Breast epithelium (tissue), 4 donors: ENCODE measurements at places on chromosomes 6 and 20.

DNA sequence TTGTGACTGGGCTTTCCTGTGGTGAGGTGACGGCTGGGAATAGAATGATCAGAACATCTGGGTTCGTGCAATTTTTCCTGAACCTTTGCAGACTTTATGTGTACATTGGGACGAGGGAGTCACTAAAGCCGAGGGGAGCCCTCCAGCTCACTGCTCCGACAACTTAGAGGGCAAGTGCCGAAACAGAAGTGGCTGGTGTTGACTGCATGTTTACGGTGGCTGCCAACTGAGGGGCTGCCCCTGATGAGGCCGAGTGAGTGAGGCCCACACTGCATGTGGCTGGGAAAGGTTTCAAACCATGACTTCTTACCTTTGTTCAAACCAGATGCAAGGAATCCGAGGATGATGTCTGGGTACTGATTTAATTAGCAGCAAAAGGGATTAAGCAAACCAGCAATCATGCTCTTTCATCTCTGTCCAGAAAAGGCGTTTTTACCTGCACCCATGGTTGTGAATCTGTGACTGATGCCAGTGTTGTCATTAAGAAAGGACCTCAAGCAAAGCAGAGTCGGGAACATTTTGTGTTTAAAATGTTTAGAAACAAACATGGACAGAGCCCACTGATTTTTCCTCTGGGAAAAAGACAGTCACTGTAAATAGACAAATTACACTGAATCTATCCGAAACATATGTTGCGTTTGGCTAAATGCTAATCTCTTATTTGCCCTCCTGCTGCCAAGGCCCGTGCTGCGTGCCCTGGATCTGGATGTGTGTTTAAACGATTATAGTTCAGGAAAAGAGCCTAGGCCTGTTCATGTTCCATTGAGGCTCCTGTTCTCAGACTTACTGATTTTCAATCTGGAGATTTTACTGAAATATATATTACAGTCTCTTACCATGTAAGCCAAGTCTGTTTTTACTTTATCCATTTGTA, 105.1 kb downstream of the UST start:
- no peak for DNase-seq

DNA sequence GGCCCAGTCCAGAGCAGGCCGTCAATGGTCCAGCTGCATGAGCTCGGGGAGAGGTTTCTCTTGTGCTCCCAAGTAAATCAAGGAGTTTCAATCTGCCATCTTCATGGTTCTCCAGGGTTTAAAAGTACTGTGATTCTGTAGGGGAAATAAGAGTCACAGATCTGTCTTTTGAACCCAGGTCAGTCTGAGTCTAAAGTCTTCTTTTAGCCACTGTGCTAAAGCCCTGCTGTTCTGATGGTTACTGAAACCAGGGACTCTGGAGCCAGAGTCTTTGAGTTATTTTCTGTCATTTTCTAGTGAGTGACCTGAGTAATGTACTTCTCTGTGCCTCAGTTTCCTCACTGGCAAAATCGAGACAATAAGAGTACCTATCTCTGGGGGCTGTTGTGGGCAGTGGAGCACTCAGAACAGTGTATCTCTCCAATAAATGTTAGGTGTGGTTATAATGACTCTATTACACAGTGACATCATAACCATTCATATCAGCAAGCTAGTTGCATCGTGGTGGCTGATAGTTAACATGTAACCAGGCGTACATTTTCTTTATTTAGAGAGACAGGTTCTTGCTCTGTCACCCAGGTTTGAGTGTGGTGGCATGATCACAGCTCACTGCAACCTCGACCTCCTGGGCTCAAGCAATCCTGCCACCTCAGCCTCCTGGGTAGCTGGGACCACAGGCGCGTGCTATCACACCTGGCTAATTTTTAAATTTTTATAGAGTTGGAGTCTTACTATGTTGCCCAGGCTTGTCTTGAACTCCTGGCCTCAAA, 74.6 kb upstream of the KCNG1 start:
- DNase-seq = no peak

GRCh38 chr6:73656531-73657145, 2.8 kb upstream of the SLC17A5 start:
- no peak for DNase-seq

- no peak for DNase-seq
Measured at GRCh38 chr6:160013987-160014868, 45.3 kb downstream of the IGF2R start.

- DNase-seq = no peak
Measured at GRCh38 chr6:12483712-12484111, 193.6 kb downstream of the EDN1 start.

DNA sequence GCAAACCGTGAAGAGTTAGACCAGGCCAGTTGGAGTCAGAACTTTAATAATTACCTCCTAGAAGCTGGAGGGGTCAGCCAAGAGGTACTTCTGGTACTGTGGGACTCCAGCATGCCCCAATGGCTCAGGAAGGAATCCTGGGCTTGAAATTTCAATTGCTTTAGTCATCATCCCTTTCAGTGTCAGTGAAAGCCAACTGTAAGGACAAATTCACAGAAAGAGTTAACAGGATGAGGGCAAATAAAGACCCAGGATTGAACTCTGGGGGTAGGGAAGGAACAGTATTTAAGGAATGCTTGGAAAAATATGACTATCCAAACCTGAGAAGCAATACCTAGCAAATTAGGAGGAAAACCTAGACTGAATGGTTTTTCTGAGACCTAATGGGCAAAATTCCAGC, 735.1 kb upstream of the MARCKS start:
- DNase-seq = no peak

DNA sequence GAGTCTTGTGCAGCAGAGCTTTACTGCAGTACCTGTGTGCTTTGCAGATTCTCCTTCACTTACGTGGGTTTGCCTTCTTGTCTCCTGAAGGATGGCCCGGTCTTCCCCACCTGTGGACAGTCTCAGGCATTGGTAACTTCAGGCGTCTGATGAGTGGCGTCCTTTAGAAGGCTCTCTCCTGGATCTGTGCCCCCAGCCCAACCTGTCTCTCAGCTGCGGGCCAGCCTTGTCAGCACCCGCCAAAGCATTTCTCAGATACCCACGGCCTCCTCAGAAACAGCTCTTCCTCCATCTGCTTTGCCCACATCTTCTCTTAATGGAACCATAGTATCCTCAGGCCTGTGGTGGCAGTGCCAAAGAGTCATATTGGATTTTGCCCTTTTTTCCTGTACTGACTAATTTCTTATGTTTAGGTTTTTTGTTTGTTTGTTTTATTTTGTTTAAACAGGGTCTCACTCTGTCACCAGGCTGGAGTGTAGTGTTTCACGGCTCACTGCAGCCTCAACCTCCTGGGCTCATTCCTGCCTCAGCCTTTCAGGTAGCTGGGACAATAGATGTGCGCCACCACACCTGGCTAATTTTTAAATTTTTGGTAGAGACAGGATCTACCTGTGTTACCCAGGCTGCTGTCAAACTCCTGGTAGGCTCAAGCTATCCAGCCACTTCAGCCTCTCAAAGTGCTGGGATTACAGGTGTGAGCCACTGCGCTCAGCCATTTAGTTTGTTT, 96.6 kb downstream of the ARID1B start:
- DNase-seq = no peak

GRCh38 chr6:42448927-42449659, 2.6 kb downstream of the TRERF1 start:
- DNase-seq = no peak

DNA sequence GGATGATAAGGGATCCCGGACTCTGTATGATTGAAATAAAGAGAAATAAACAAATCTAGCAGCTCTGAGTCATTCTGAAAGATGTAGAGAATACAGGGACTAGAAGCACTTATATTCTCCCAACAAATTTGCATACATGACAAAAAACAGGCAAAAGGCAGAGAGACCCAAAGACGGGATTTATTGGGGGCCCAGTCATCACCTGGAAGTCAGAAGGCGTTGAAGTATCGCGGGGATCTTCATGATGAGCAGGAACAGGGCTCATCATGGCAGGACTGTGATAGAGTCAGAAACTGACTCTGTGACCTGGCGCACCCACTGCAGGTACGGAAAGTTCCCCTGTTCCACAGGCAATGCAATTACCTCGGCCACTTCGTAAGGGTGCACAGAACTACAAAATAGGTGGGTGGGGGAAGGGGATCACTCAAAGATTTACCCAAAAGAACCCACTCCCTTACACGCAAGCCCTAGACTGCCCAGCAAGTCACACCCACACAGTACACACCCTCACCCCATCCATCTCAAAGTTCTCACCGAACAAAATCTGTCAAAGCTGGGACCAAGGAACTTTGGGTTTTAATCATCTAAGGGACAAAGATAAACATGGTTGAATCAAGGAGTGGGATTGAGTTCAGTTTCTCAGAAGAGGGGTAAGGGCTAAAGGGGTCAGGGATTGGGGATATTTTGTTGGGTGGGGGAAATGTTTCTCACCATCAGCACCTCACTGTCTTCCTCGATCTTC, 1.4 kb downstream of the CUTA start:
- DNase-seq = no peak

- no peak for DNase-seq
Measured at GRCh38 chr20:8652396-8652795, 416.5 kb upstream of the PLCB4 start.

GRCh38 chr6:14665827-14666724, 548.5 kb downstream of the CD83 start:
- DNase-seq = no peak

DNA sequence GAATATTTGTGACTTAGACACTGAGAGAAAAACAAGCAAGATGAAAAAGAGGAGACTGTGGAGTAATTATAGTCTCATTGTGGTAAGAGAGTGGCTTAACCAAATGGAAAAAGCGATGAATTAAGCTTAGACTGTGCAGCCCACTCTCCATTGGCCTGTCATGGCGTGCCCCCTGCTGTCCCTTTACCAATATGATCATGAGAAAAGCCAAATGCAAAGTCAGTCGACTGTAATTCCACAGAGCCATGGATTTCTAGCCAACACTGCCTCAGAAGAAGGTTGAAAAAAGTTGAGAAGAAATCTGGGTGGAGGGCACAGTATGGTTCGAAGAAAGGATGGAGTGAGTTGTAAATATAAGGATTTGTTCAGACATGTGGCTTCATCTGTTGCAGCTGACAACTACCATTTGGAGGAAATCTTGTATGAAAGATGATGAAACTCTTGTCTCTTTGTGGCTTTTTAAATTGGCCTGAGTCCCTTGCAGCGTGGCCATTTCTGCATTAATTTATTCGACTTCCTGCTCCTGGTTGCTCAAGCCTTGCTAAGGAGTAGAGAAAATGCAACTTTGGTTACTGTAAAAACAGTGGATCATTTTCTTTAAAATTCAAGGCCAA, 251.4 kb downstream of the DOK5 start:
- DNase-seq = no peak
